Stimulated activated CD4-positive, alpha-beta T cell treated with anti-CD3 and anti-CD28 coated beads, Interleukin-1b, Interleukin-23, amount 100 ng/mL, for 1 hour (primary cell): ENCODE measurements at places on chromosomes 2 and 18.

GRCh38 chr2:107775791-107776190 lies 50.9 kb upstream of the RGPD4 start:
- DNase-seq, result no peak

DNA sequence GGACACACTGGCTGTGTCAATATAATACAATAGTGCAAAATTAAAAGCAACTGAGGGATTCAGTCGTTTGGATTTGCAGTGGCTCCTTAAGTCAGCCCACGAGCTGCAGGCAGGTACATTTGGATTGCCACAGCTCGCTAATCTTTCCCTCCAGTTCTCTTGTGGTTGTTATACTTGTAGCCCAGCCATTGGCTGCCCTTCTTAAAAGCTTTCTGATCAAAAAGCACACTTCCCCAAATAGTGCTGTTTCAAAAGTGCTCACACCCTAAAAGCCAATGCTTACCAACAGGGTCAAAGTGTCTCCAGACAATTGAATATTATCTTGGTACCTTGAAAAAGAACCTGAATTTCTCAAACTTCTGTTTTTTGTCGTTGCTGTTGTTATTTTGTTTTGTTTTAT lies 404.7 kb upstream of the FAM98A start:
- no peak for DNase-seq

GRCh38 chr18:2536063-2536462 lies 35.2 kb downstream of the METTL4 start:
- no peak for DNase-seq

GRCh38 chr2:121998751-121999150 lies 243.3 kb downstream of the TSN start:
- no peak for DNase-seq

- DNase-seq, result no peak
Measured at GRCh38 chr2:176157499-176158185, 535 bp downstream of the HOXD3 start.

- no peak for DNase-seq
Measured at GRCh38 chr2:130339885-130340745, 2.6 kb upstream of the IMP4 start.

GRCh38 chr2:37550190-37550589 lies 121.3 kb downstream of the CDC42EP3 start:
- DNase-seq, result no peak

- no peak for DNase-seq
Measured at GRCh38 chr2:30234180-30234971, 3.0 kb downstream of the LBH start.

DNA sequence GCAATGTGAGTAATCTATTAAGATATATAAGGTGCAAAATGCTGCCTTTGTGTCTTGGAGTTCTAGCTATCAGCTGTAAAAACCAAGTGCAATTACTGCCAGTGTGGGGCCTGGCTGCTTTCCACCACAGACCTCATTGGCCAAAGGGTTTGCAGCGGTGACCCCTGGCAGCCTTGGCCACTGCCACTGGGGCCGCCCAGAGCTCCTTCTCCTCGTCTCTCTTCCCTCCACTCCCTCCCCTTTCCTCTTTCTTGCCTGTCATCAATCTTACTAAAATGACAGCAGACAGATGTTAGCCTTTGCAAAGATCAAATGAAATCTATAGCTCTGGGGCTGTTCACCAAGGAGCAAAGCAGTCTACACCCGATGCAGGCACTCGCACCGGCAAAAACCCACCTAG lies 986.3 kb downstream of the BCL11A start:
- DNase-seq, result no peak

- no peak for DNase-seq
Measured at GRCh38 chr2:195995499-195995898, 73.1 kb downstream of the DNAH7 start.

DNA sequence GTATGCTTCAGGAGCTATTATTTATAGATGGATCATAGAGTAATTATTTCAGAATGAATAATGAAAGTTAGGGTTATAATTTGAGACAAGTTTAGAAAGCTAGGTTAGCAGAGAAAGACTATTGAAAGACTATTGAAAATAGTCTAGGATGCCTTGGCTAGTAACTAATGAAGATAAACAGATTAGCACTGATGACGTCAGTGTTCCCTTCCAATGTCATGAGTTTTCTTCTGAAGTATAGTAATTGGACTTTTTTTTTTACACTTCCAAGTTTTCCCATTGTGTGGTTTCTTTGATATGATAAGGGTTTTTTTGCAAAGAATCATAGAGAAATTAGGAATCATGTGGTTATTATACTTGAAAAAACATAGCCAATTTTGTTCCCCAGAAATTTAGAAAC lies 1041.5 kb upstream of the CRIM1 start:
- DNase-seq, result no peak

DNA sequence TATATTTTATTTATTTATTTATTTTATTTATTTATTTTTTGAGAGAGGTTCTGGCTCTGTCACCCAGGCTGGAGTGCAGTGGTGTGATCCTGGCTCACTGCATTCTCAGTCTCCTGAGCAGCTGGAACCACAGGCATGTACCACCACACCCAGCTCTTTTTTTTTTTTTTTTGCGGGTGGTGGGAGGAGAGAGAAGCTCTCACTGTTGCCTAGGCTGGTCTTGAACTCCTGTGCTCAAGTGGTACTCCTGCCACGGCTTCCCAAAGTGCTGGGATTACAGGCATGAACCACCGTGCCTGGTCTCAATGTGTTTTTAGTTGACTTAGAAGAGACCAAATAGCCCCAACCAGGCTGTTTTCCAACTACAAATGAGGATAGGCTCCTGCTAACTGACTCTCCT lies 80.7 kb downstream of the PDCL3 start:
- no peak for DNase-seq

DNA sequence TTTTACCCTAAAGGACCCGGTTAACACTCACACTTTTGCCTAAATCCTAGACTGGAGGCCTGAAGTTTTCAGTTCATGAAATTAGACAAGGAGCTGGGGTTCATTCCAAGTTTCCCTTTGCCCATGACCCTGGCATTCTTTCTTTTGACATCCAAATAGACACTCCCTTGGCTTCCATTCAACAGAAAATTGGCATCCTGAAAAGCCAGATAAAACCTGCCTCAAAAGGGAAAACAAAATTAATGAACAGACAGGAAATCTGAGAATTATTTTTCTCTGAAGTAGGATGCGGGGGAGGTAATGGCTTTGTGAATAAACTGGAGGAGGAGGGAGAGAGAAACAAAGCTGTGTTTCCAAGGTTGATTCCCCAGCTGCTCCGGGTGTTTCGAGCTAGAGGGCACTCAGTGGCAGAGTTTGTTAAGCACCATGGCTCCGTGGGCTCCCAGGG lies 41.0 kb downstream of the SPP2 start:
- no peak for DNase-seq

- DNase-seq, result no peak
Measured at GRCh38 chr2:34112161-34112560, 513.1 kb upstream of the FAM98A start.

DNA sequence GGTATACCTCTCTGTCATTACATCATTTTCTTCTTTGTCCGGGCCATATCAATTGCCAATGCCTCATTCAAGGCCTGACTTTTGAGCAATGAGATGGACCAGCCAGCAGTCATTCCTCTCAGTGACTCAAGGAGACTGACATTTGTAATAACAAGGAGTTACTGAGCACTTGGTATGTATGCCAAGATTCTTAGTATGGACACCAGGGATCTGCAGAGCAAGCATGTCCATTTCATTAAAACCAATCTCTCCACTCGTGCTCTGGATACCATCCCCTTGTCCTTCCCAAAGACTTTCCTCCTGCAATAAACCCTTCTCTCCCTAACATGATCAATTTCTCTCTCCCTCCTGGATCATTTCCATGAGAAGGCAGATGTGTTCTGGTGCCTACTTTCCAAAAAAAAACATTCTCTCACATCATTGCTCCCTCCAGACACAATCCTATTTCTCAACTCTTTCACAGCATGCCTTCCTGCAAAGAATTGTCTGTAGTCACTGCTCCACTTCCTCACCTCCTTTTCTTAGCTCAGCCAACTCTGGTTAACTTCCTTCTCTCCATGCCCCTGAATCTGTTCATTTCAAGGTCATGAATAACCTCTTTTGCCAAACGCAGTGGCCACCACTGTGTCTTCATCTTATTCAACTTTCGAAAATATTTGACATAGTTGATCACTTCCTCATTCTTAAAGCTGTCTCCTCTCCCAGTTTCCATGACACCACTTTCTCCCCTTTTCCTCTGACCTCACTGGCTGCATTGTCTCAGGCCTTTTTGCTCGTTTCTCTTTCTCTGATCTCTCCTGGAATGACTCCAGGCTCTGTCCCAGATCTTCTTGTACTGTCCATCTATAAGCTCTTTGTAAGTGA lies 102.8 kb upstream of the CYP1B1 start:
- no peak for DNase-seq

DNA sequence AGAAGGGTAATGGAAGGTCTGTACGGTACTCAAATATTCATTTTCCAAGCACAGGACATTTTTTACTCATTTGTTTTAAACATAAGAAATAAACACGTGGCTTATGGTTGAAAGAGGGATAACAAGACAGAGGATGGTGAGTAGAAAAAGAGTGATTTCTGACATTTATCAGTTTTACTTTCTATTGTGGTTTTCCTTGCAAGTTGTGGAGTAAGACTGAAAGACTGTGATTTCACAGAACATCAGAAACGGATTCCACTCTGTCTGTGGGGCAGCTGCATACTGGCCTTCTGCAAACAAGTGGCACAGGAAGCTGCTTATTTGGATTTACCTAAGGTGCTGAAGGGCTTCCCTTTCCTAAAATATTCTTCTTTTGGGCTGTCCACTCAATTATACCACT lies 122.2 kb upstream of the ITGB6 start:
- DNase-seq, result no peak

- DNase-seq, result no peak
Measured at GRCh38 chr2:242060212-242060835, 190.8 kb downstream of the RTP5 start.

DNA sequence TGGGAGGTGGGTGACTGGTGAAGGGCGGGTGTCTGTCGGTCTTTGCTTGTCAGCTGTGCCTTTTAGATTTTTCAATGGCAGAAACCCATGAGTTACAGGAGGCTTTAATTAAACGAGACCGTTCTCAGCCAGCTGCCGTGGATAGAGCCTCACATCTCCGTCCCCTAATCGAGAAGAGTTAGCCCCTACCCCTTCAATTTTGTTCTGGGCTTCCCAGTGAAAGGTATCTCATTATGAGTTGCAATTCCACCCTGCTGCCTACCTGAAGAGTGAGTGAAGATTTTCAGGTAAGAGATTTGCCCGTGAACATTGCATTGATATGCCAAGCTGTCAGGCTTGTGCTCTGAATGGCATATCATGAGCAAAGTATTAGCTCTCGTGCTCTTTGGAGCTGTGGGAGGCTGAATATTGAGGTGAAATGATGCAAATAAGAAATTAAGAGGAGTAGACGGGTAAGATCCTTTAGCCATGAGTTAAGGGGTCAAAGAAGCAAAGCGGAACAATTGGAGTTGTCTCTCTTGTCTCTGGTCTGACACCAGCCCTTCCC lies 118.7 kb upstream of the MSTN start:
- DNase-seq, result no peak

GRCh38 chr18:13270279-13270855 lies 51.8 kb downstream of the LDLRAD4 start:
- no peak for DNase-seq

- DNase-seq, result no peak
Measured at GRCh38 chr2:142944264-142944663, 66.8 kb downstream of the KYNU start.

GRCh38 chr2:169275696-169276444 lies 86.5 kb downstream of the LRP2 start:
- no peak for DNase-seq

GRCh38 chr2:28659127-28659526 lies 92.5 kb upstream of the PPP1CB start:
- DNase-seq, result no peak

DNA sequence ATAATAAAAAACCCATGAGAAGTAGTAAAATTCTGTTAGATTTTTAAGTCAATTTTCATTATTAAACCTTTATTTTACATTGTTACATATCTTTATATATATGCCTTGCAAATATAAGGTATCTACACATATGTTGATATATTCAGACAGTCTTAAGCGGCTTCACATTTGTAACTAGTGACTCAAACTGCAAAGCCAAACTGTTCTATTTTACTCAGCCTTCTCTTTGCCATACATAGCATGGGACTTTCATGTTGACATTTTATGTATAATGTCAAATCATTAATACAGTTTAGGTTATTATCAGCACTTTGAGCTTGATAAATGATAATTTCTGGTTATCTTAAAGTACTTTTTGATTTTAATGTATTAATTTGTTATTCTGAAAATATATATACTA lies 125.0 kb upstream of the WDSUB1 start:
- DNase-seq, result no peak

GRCh38 chr18:55732227-55733106 lies 144.5 kb upstream of the TCF4 start:
- no peak for DNase-seq

DNA sequence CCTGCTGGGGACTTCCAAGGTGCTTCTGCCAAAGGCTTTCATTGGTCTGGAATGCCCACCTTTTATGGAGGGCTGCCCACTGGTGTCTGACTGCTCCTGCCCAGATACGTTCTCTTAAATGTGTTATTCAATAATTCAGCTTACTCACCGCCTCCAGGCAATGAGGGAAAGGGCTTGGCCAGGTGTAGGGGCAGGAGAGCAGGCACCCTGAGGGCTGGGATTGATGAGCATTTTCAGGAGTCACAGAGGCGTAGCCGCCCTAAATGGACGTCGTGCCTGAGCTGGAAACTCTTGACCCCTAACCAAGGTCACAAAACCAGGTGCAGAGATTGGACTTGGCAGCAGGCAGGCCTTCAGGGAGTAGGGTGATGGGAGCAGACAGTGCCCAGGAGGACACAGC lies 26.8 kb downstream of the MAL start:
- DNase-seq, result no peak

DNA sequence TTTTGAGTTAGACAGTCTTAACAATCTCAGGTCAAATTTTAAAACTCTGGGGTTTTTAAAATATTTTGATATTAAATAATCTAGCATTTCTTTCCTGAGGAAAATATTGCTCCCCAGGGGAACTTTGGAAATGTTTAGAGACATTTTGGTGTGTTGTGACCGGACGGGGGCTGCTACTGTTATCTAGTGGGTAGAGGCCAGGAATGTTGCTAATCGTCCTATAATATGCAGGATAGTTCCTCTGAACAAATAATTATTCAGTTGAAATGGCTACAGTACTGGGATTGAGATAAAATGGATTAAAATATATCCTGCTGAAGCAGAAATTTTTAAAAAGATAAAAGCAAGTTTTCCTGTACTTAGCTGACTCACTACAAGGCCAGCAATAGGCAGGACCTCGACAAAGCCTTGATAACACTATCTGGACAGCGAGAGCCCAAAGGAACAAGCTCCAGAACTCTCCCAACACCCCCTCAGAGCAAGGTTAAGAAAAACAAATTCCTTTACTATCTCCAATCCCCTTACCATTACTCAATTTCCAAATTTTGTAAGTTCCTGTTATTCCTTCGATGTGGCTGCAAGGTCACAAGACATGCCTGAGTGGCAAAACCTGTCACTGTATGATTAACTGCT lies 1407.4 kb downstream of the SUCLG1 start:
- DNase-seq, result no peak

DNA sequence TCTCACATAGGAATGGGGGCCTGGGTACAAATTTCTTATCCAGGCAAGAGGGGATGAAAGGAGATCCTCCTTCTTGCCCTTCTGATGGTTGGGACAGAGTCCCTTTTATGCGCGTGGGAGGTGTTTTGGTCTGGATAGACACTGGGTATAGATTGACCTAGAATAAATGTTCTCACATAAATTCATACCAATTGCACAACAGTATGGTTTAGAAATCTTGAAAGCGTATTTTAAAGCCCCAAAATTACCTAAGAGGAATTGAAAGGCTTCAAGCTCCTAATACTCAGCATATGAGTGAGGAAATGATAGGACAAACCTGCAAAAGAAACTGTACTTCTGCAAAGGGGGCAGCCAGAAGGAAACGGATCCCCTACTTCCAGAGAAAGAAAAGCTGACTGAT lies 2.6 kb upstream of the BCL2 start:
- no peak for DNase-seq
